ENCODE measurements at places on chromosomes 7 and 10. TPM values are rescaled to one million over a fixed set of nuclear protein-coding genes. Genes with fewer than 3 reads are reported as not detected.

ZEB1 gene
- total RNA-seq = 85.0 TPM

IDI2 gene
- not detected for total RNA-seq

PNLIPRP3 gene
- total RNA-seq = not detected

GIMAP4 gene
- 14.3 TPM for total RNA-seq

TWIST1 gene
- 3.0 TPM for total RNA-seq

ADAMTS14 gene
- total RNA-seq = 1.6 TPM

SH2D4B gene
- 0.25 TPM for total RNA-seq

CYTH3 gene
- total RNA-seq = 45.8 TPM

MMRN2 gene
- 7.4 TPM for total RNA-seq

FAM25C gene
- not detected for total RNA-seq

CTAGE4 gene
- not detected for total RNA-seq

NACAD gene
- 87.3 TPM for total RNA-seq

SPDYE5 gene
- total RNA-seq = not detected

NKX1-2 gene
- total RNA-seq = 0.78 TPM

TMEM184A gene
- total RNA-seq = not detected

LRRN3 gene
- 26.1 TPM for total RNA-seq

TRPV5 gene
- total RNA-seq = 3.1 TPM

MNX1 gene
- not detected for total RNA-seq

AKR1C2 gene
- 25.4 TPM for total RNA-seq

LIPK gene
- total RNA-seq = not detected

ASB4 gene
- 1.7 TPM for total RNA-seq

FKBP6 gene
- total RNA-seq = not detected

TRPV6 gene
- 0.82 TPM for total RNA-seq

TCF7L2 gene
- total RNA-seq = 21.2 TPM

ZNF518A gene
- total RNA-seq = 23.2 TPM

NME8 gene
- total RNA-seq = 0.75 TPM

AMPH gene
- total RNA-seq = 162 TPM

ARPC1A gene
- 119 TPM for total RNA-seq

PRKAG2 gene
- total RNA-seq = 99.8 TPM

MICALL2 gene
- total RNA-seq = 66.2 TPM

BTRC gene
- 37.4 TPM for total RNA-seq

PLEKHS1 gene
- total RNA-seq = not detected

NUTM2B gene
- total RNA-seq = 0.39 TPM

RAB19 gene
- total RNA-seq = not detected

ASAH2 gene
- total RNA-seq = 6.8 TPM

HSPA12A gene
- total RNA-seq = 202 TPM

ENO4 gene
- total RNA-seq = 2.5 TPM

CDH23 gene
- 13.1 TPM for total RNA-seq

CLDN3 gene
- total RNA-seq = not detected

ERVW-1 gene
- not detected for total RNA-seq

LDB3 gene
- 36.7 TPM for total RNA-seq

CALML3 gene
- not detected for total RNA-seq

PFKFB3 gene
- total RNA-seq = 148 TPM

CYREN gene
- 26.6 TPM for total RNA-seq

PAPOLB gene
- total RNA-seq = 0.72 TPM

ACTL6B gene
- 59.5 TPM for total RNA-seq

COL17A1 gene
- 0.84 TPM for total RNA-seq

LRRC61 gene
- total RNA-seq = 4.8 TPM

PRXL2A gene
- total RNA-seq = 179 TPM

ADAP1 gene
- total RNA-seq = 156 TPM

SPDYE16 gene
- total RNA-seq = not detected

KIFBP gene
- 75.6 TPM for total RNA-seq

CISD1 gene
- 87.8 TPM for total RNA-seq

PGAM2 gene
- total RNA-seq = 9.9 TPM

WDR11 gene
- total RNA-seq = 58.7 TPM

NEURL1 gene
- 125 TPM for total RNA-seq

All from dorsolateral prefrontal cortex (tissue), 122 donors.